ENCODE measurements at places on chromosomes 7 and 10. TPM values are rescaled to one million over a fixed set of nuclear protein-coding genes. Genes with fewer than 3 reads are reported as not detected.

- DNase-seq: no peak
Observed at GRCh38 chr7:107404740-107405537, 64.9 kb upstream of the GPR22 start.

- no peak for DNase-seq
Observed at GRCh38 chr7:106583706-106584690, 77.0 kb downstream of the CCDC71L start.

Gene GRM3
- not detected for total RNA-seq

Gene ASB10
- not detected for total RNA-seq

GRCh38 chr7:30164567-30164966, 29.8 kb downstream of the MTURN start:
- no peak for DNase-seq

DNA sequence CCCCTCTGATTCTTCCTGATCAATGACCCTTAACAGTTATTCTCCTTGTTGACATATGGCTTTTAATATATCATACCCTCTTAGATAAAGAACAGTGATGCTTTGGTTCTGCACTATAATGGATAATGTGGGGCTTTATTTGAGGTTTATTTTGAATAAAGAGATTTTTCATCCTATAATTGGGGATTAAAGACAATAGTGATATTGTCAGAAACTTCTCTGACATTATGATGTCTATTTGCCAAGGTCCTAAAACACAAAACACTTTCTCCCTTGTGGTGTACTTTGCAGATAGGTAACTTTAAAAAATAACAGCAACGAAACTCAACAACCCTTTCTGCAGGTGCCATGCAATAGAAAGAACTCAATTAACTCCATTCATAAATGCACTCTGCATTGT, 243.6 kb upstream of the RHOBTB1 start:
- DNase-seq: no peak

Gene DOCK1
- total RNA-seq: 99.7 TPM

DNA sequence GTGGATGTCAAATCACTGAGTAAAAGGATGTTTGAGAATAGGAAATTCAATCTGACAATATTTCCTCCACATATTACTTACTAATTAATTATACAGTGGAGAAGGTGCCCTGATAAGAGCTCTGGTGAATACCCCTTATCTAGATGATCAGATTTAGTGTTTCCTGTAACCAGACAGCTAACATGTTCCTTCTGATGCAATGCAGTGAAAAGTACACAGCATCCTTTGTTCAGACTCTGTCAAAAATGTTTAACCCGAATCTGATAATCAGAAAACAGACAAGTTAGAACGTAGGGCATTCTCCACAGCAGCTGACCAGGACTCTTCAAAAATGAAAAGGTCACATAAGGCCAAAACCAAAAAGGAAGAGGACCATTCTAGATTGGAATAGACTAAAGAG, 46.2 kb downstream of the WDR11 start:
- DNase-seq: no peak

DNA sequence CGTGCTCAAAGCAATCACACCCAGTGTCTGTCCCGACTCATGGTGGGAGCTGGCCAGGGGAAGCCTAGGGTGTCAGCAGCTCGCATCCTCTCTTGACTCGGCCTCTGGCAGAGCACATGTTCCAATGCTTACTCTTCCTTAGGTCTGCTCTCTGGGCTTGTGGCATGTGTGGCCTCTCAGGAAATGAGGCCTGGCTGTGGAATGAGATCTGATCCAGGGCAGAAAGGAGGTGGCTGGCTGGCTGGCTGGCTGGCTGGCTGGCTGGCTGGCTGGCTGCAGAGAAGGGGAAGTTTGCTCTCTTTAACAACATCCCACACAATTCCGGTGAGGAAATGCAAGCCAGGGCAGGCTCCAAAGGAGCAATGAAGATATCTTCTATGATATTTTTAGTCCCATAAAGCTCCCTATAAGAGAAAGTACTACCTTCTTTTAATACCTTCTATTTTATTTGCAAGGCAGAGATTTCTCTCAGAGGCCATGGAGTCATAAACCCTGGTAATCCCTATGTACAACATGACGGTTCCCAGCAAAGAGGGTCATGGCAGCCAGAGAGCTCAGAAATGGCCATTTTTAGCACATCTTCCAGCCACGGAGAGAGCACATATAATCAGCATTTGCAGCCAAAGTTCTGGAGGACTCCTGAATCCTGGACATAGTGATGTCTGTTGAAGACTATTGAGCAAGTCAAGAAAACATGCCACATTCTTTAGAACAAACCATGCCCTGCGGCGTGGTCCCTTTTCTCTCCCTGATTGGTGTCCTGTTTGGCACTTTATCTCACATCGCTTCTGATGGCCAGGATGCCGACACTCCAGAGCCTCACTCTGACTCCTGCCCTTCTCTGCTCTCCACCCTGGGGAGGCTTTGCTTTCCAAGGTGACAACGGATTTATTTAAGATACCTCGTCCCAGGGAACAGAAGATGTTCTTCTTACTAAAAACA, 153.7 kb downstream of the FANK1 start:
- DNase-seq: no peak

Gene ACTR3C
- total RNA-seq: 3.3 TPM

DNA sequence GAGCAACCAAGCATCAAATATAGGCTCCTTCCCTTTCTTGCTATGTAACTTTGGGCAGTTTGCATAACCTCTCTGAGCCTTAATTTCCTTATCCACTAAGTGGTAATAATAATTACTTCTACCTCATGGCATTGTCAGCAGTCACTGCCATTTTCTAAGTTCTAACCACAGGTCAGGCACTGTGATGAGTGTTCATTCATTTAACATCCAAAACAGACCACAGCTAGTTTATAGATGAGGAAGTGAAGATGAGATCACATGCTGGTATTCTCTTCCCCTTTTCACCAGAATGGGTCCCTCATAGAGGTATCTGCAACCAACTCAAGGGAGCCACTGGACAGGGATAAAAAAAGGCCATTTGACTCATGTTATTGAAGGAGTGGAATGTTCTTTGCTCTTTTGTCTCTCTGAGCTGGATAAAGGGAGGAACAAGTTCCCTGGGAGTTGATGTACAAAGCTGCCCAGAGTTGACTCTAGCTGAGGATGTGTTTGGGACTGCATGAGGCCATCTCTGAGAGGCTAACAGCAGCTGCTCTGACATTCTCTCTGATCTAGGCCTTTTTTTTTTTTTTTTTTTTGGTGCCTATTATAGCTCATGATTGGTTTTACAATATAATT, 65.0 kb downstream of the DNAJC12 start:
- DNase-seq: no peak

Gene SEMA3C
- total RNA-seq: 143 TPM

DNA sequence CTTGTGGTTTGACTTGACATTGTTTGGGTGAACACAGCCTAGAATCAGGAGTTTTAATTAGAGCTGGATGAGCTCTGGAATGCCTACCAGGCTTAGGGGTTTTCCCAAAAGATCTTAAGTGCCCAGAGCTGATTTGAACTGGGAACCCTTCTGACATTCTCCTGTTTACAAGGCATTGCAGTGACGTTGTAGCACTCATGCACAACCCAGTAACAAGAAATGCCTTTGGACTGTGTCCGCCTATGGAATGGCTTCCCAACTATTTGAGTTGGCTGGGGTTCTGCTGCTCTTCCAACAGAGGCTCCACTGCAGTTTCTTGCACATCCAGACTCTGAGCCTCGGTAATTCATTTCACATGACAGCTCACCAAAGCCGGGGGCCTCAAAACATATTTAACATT, 76.7 kb upstream of the MKX start:
- DNase-seq: no peak

- DNase-seq: no peak
Observed at GRCh38 chr10:88608052-88608732, 21.6 kb downstream of the LIPJ start.

- DNase-seq: no peak
Observed at GRCh38 chr7:83921271-83921940, 272.5 kb upstream of the SEMA3E start.

DNA sequence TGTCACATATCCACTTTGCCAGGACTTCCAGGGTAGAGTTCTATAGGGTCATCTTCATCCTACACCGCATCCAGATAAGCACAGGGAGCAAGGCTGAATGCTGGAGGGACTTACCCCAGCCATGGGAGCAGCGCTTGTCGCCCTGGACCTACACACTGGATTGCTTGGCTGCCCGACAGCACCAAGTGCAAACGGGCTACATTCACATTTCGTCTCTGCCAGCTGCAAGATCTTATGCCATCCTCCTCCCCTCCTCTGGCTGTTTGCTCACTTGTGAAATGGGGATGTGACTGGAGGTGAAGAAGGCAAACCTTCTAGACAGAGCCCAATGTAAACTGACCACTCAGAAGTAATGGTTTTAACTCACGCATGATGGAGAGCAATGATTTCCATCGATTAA, 1.0 kb downstream of the DDC start:
- DNase-seq: no peak

- no peak for DNase-seq
Observed at GRCh38 chr7:140977741-140978140, 37.0 kb downstream of the MRPS33 start.

- DNase-seq: no peak
Observed at GRCh38 chr7:55108818-55109217, 90.0 kb downstream of the EGFR start.

Data from sciatic nerve (tissue), 2 donors.